Activated naive CD8-positive, alpha-beta T cell treated with anti-CD3 and anti-CD28 coated beads, Interleukin-2, amount 10 ng/mL, durations not matched to agents 7 days and 5 days (primary cell): ENCODE measurements at places on chromosomes 12 and 14. TPM values are rescaled to one million over a fixed set of nuclear protein-coding genes. Genes with fewer than 3 reads are reported as not detected.

Gene POMT2
- total RNA-seq = 10.6 TPM

- DNase-seq = no peak
Measured at GRCh38 chr12:72030277-72030676, 91.6 kb downstream of the TPH2 start.

- no peak for DNase-seq
Measured at GRCh38 chr14:69675877-69676416, 64.6 kb downstream of the SUSD6 start.

Gene SPX
- total RNA-seq = 0.23 TPM

- no peak for DNase-seq
Measured at GRCh38 chr12:46303039-46303666, 34.3 kb upstream of the SLC38A1 start.

DNA sequence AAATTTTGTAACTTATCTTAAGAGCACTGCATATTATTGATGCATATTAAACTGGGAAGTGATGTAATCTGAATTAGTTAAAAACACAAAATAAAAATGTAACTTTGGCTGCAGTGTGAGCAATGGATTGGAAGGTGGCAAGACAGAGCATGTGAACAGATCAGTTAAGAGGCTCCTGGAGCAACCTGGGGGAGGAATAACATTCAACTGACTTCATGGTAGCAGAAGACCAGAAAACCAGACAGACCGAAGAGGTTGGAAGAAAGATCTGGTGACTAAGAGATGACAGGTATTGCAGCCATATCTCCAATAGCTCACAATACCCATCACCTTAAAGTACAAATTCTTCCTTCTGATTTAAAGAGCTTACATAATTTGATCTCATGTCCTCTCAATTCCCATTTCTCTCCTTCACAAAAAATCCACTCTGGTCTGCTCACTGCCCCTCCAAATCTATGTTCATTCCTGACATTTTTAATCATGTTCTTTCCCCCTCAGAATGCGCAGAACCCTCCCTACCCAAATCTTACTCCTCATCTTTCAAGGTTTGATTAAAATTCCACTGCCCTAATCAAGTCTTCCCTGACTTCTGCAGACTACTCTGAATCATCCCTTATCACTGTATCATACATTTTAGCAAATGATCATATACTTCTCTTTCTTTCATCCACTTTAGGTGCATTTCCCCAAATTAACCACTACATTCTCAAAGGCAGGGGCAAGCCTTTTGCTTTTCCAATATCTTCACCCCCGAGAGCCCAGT, 51.5 kb downstream of the DUSP16 start:
- no peak for DNase-seq

GRCh38 chr12:106214571-106214970, 33.2 kb downstream of the CKAP4 start:
- DNase-seq = no peak

- no peak for DNase-seq
Measured at GRCh38 chr14:63896278-63896720, 43.5 kb downstream of the SYNE2 start.

DNA sequence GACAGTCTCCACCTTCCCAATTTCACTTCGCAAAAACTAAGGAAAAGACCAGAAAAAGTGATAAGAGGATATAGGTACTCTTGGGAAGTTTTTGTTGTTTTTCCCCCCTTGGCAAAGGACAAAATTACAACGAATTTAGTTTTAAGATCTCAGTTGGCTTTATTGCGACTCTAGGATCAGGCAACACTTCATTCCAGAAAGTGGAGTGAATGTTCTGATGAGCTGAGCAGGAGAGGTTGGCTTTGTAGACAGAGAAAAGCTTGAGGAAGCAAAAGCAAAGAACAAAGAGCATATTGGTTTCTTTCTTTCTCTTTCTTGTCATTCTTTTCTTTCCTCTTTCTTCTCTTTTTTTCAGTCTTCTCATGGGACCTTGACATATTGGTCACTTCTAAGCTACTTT, 640 bp upstream of the ZFYVE1 start:
- DNase-seq = no peak

Gene TIGAR
- 11.4 TPM for total RNA-seq

DNA sequence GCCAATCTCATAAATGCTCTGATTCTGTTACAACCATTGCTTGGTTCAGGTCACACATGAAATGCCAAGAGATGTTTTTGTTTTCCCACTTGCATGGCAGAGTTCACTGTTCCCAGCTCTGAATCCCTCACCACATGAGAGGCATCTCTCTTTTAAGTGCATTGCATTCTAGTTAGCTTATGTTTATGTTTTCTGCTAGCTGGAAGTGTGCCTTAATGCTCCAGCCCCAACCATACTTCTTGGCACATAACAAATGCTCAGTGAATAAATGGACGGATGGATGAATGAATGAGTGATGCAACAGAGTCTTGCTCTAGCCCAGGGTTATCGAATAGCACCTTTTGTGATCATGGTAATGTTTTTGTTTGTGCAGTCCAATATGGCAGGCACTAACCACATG, 197.3 kb downstream of the PPM1H start:
- no peak for DNase-seq

GRCh38 chr14:74207943-74208342, 31.3 kb upstream of the VSX2 start:
- no peak for DNase-seq

Gene TRIAP1
- total RNA-seq = 23.8 TPM

- DNase-seq = no peak
Measured at GRCh38 chr12:78981-79380, 12.4 kb downstream of the IQSEC3 start.

DNA sequence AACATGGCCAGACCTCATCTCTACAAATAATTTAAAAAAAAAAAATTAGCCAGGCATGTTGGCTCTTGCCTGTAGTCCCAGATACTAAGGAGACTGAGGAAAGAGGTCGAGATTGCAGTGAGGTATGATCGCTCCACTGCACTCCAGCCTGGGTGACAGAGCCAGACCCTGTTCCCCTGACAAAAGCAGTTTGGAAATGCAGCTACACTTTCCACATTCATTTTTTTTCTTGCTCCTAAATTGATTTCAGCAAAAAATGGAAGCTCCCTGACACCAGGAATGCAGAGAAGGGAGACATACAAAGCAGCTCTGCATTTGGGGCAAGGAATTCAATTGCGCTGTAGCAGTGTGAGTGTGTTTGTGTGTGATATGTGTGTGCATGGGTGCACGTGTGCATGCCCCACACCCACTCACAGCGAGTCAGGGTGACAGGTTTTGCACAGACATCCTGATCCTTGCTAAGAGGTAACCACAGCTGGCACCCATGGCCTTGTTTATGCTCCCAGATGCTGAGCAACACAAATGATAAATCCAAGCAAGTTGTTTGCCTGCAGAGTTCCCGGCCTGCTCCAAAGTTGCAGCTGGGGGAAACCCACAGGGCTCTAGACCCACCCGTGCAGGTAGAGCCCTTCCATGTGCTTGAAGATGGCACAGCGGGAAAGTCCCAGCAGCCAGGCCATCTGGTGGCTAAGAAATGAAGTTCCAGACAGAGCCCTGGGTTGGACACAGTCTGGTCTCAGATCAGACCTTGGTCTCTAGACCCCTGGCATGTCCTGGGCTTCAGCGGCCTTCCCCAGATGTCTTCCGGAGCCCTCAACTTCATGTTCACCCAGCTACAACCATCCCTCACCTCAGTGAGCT, 25.9 kb upstream of the BDKRB2 start:
- DNase-seq = no peak

Gene CFL2
- total RNA-seq = 9.8 TPM

GRCh38 chr12:124537525-124538193, 29.8 kb downstream of the NCOR2 start:
- DNase-seq = no peak

Gene BEGAIN
- 1.5 TPM for total RNA-seq

DNA sequence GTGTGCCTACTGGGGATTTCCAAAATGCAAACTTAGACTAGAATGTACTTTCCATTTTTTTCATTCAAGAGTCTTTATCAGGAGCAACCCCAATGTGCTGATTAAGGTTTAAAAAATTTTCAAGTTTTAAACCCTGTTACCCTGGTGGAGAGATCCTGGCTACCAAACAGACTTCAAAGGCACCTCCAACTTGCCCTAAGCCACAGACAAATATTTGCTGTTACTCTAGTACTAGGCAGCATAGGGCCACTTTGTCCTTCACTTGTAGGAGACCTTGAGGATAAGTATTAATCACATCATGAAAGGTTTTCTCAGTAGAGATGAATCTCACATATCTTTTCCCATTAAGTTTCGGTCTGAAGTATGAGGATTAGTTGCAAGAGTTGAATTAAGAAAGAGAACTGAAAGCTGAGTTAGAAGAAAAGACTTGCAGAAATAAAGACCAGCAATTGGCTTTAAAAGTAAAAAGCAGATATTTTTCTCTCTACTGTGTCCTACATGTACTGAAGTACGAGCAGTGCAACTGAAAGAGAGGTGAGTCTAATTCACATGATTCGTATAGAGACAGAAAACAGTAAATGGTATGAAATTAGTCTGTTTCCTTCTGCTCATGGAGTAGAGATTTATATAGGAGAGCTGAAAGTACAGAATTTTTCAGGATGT, 28.3 kb downstream of the NTN4 start:
- DNase-seq = no peak

Gene SLC17A8
- not detected for total RNA-seq

GRCh38 chr14:67806246-67806645, 10.1 kb downstream of the ZFYVE26 start:
- no peak for DNase-seq

Gene ISM2
- total RNA-seq = 0.64 TPM

Gene TMEM120B
- total RNA-seq = 9.9 TPM

Gene NXPH4
- total RNA-seq = 1.7 TPM

GRCh38 chr12:43737646-43738045, 20.9 kb downstream of the PUS7L start:
- DNase-seq = no peak

- no peak for DNase-seq
Measured at GRCh38 chr12:44674875-44675274, 201.2 kb downstream of the NELL2 start.

DNA sequence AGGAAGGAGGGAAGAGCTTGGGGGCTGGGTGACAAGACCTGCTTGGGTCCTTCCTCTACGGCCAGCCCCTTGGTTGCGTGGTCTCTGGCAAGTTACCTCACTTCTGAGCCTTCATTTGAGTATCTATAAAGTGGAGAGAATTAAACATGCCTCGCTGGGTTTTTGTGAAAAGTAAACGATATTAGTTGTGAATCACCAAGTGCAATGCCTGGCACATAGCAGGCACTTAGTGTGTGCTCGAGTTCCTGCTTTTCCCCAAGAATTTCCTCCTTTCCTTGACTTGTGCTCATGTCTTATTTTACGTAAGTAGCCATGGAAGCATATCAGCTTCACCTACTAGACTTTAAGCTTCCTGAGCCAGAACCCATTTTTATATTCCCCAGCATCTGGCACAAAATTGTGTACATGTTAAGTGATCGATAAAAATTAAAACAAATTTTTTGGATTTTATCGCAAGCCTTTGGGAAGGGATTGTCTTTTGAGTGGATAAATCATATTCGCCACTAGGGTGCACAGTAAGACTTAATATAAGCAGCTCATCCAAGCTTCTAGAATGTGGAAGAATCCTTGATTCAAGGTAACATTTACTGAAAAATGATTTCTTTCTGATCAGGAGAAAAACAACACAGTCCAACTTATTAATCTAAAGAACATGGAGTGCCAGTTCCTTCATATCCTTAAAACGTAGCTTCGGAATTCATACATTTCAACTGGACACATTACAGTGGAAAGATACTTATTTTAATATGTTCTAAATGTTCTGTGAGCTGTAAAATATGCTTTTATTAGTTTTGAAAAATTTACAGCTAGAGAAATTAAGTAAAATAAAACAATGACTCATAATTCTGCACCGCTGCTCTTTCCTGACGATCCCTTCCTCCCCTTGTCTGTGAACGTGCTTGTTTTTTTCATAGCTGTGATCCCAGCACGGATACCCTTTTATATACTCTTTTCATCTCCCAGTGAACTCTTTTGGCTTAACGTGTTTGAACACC, 62.0 kb downstream of the SLC25A47 start:
- DNase-seq = no peak

DNA sequence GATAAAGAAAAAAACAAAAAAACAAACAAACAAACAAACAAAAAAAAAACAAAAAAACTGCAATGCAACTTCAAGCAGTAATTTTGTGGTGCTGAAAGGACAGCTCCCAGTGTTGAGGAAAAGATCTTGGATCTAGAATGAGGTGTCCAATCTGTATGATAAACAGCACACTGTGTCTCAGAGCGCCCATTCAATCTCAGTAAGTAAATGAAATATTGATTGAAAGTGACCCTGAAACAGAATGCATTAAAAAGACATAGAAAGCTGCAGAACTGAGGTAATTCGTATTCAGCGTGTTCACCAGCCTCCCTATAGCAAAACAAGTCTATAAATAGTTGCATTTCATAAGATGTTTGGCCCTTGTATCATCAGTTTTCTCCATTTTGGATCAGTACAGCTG, 153.0 kb downstream of the NOVA1 start:
- no peak for DNase-seq

Gene PAN2
- total RNA-seq = 115 TPM

Gene JAG2
- total RNA-seq = 3.2 TPM

DNA sequence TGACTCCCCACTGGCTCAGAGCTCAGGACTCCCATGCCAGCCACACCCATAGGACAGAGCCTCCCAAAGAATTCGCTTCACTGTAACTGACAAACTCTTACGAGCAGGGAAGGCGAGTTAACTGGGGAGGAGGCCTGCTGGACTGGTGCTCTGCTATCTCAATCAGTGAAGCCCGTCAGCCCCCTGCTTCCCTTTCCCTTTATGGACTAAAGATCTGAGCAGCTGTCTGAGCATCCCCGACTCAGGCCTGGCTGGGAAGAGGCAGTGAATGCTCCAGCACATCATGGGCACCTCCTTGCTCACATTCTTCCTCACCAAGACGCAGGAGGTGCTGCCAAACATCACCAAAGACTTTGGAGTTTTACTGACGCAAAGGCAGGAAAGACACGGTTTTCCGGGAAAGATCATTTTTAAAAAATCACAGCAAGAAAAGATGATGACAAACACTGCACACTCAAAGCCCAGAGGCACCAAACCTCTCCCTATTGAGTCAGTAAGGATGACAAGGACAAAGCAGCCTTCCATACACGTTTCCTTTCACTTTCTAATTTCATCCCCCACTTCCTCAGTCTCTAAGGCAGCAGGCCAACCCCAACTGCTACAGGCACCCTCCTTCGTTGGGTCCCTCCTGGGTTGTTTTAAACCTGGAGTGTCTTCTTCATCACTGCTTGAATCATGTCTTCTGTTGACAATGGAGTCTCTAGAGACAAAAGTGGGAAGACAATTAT, 45.0 kb upstream of the P2RX7 start:
- no peak for DNase-seq

DNA sequence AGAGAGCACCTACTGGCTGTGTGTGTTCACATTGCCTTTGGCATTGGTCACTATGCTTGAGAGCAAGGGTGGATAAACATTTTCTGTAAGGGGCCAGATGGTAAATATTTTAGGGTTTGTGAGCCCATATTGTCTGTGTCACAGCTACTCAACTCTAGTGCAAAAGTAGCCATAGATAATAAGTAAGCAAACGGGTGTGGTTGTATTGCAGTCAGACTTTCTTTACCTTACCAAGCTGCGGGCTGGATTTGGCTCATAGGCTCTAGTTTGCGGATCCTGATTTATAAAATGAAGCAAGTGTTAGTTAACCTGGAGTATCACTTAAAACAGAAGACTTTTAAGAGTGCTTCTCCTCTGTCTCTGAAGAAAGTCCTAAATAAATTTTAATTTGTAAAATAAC, 169.0 kb downstream of the KICS2 start:
- no peak for DNase-seq

- no peak for DNase-seq
Measured at GRCh38 chr14:102751088-102751487, 26.2 kb upstream of the TRAF3 start.

Gene LRP6
- total RNA-seq = 1.1 TPM
